Caki2 (cell line): ENCODE measurements at places on chromosomes 5 and 9.

- no peak for DNase-seq
These were observed 46.5 kb downstream of the RETREG1 start for GRCh38 chr5:16570121-16570815.

DNA sequence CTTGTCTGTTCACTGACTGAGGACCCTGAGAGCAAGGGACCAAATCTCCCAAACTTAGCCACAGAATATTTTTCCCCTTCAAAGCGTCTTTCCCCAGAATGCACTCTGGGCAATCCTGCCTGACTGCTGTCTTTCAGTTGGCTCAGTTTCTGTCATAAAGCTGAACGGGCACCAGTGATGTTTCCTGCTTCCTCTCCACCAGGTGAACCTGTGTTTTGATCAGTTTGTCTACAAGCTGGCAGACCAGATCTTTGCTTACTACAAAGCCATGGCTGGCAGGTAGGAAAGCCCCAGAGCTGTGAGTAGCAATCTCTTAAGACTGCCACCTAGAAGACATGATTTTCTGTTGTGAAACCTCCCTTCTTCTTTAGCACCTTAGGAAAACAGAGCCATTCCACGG is 61.8 kb downstream of the CYFIP2 start:
- no peak for DNase-seq

DNA sequence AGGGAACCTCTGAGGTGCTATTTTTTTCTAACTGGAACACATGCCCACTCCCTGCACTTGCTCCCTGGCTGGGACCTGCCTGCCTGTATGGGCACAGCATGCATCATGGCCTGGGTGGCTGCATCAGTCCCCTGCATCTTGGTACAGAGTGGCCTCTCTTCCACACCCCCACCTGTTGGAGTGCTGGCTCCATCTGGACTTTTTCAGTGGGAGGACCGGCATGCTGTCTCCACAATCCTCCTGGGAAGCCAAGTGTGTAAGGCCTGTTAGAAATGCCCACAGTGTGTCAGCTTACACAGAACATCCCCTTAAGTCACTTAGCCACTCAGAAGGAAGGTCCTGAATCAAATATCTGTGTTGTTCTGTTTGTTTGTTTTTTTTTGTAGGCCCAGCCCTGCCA is 102.9 kb downstream of the MARCHF3 start:
- DNase-seq: no peak

GRCh38 chr5:2634399-2635176 is 116.9 kb downstream of the IRX2 start:
- no peak for DNase-seq

DNA sequence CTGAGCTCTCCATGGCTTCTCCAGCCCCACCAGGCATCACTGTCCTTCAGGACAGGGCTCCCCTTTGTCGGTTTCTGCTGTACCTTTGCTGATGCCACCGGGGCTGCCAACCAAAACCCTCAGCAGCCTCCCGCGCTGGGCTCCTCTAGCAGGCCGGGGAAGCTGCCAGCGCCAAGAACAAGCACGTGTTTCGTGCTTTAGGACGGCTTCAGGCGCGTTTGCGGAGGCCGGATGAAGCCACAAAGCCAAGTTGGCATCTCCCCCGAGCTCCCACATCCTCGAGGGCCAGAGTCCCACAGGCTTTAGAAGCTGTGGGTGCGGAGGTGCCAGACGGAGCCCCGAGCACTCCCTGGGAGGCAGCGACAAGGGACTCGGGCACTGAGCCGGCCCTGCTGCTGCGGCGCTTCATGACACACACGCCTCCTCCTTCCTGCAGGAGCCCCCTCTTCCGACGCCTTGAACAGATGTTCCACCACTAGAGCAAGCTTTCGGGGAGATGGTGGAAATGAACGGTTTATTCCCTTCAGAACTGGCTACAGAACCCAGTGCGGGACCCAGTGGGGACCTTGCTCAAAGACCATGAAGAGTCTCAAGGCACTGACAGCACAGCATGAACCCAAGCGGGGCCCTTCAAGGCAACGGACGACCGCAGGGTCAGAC is 36.7 kb downstream of the SARDH start:
- no peak for DNase-seq

- no peak for DNase-seq
These were observed 276.8 kb upstream of the RORB start for GRCh38 chr9:74220327-74220726.

DNA sequence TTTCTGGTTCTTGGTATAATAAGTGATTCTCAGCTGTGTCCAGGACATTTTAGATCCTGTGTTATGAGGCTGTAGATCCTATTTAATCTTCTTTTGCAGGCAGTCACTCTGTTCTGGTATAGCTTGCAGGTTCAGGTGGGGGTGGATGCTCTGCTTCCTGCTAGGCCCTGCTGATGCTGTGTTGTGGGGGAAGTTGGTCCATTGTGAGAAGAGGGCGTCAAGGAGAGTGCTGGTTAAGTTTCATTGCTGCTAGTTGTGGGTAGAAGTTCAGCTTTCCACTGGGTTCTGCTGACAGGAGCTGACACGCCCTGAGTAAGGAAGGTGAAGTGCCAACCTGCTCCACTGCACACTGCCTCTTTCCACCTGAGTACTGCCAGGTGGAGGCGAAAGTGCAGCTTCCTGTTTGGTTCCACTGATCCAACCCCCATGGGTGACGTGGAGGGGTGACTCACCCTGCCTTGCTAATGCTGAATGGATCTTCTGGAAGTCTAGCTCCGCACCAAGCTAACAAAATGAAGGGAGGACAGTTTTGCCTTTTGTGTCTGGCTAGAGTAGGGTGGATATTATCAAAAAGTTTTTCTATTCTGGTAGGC is 16.3 kb downstream of the NMRK1 start:
- DNase-seq: no peak

- no peak for DNase-seq
These were observed 44.7 kb upstream of the NKD2 start for GRCh38 chr5:963673-964531.

DNA sequence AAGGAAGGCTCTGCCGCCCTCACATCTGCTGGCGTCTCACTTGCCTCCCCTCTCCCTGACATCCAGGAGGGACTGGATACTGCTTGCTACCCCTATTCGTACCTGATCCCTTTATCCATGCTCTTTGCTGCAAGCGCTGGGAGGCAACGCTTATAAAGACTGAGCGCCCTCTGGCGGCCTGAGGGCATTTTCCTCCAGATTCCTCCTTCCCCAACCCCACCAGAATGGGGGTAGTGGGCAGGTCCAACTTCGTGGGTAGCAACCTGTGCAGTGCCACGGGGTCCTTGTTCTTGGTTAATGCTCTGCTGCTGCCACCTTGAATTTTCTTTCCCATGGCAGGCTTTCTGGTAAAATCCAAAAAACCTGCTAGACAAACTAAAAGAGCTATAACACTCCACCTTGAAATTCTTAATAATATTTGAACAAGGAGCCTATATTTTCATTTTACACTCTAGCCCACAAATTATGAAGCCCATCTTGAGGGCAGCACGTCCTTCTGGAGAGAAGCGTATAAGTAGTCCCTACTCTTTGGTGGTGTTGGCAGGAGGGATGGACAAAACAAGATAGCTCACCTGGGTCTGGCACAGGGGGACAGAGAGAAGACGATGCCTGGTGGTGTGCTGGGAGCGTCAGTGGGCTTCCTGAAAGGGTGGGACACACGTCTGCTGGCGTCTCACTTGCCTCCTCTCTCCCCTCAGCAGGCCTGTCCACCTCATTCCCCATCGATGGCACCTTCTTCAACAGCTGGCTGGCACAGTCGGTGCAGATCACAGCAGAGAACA is 52.5 kb downstream of the JADE2 start:
- DNase-seq: peak; percentile 66

DNA sequence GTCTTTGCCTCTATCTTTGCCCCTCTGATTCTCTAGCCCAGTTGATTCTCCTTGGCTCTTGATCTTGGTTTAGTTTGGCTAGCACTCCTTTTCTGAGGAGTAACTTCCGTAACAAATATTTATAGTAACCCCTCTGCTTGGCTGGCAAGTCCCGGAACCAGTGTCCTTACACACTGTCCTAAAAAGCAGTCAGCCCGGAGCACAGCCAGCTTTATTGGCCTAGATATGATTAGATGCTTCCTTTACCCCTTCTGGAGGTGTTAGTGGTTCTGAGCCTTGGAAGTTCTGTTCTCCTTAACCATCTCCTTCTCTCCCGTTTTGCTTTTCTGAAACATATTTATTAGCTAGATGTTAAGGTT is 17.0 kb upstream of the MSMP start:
- no peak for DNase-seq

GRCh38 chr9:77815260-77815659 is 167.1 kb upstream of the GNA14 start:
- no peak for DNase-seq

DNA sequence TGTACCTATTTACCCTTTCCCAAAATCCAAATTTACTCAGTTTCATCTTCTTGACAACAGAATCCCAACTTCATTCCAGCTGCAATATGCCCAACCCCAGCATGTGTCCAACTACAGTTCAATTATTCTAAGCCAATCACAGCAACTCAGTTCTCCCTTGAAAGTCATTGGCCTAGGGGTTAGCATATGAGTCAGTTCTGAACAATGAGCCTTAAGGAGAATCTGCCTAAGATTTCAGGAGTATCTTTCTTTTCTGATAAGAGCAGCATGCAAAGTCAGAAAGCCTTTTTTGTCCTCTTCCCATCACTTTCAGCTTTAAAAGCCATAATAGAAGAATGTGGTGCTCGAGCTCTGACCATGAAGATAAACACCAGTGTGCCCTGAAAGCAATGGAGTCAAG is 44.4 kb upstream of the RASGRF2 start:
- no peak for DNase-seq
